GM18507 (cell line): ENCODE measurements at places on chromosomes 6 and 20.

DNA sequence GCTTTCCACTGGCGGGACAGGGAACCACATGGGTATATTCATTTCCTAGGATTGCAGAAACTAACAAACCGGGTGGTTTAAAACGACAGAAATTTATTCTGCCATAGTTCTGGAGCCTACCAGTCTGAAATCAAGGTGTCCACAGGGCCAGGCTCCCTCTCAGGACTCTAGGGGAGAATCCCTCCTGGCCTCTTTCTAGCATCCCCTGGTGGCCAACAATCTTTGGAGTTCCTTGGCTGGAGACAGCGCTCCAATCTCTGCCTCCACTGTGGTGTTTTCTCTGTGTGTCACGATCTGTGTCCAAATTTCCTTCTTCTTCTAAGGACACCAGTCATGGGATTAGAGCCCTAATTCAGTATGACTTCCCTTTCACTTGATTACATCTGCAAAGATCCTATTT is 95.0 kb downstream of the SCML4 start:
- DNase-seq: no peak

- DNase-seq: no peak
These were observed 194.0 kb downstream of the EYA4 start for GRCh38 chr6:133435065-133435728.

- DNase-seq: no peak
These were observed 9.0 kb upstream of the SLC2A12 start for GRCh38 chr6:134061440-134061839.

GRCh38 chr6:31898383-31899011 is 999 bp upstream of the EHMT2 start:
- no peak for DNase-seq

DNA sequence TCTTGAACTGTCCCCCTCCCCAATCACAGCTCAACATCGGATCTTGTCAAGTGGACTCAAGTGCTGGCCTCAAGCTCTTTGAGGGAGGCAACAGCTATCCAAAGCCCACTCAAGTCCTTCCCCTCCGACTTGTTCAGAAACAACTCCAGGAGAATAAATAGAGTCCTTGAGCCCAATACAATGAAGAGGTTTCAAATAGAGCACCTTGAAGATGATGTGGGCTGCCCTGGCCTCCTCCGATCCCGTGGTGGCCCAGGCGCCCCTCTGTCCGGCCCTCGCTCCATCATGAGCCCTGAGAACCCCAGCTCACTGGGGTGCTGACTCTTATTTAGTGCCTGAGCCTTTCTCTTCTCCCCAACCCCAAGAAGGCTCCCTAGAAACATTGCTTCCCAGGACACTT is 164.3 kb upstream of the PMEPA1 start:
- no peak for DNase-seq

DNA sequence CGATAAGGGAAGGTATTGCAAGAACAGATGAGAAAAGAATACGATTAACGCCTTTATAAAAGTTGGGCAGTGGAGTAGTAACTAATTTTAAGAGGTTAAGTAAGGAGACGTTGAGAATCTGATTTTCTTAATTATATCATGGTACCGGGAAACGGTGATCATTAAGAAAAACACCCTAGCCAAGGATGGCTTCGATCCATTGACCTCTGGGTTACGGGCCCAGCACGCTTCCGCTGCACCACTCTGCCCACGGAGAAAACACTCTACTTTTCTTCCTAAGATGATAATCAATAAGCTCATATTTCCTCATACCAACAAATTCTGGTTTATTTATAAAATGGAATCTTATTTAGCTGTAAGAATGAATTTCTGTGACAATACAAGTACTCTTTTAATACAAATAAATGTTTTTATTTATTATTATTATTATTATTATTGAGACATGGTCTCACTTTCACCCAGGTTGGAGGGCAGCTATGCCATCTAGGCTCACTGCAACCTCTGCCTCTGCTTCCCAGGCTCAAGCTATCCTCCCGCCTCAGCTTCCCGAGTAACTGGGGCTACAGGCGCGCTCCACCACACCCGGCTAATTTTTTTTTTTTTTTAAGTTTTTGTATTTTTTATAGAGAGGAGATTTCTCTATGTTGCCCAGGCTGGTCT is 8.3 kb downstream of the POM121L2 start:
- no peak for DNase-seq

DNA sequence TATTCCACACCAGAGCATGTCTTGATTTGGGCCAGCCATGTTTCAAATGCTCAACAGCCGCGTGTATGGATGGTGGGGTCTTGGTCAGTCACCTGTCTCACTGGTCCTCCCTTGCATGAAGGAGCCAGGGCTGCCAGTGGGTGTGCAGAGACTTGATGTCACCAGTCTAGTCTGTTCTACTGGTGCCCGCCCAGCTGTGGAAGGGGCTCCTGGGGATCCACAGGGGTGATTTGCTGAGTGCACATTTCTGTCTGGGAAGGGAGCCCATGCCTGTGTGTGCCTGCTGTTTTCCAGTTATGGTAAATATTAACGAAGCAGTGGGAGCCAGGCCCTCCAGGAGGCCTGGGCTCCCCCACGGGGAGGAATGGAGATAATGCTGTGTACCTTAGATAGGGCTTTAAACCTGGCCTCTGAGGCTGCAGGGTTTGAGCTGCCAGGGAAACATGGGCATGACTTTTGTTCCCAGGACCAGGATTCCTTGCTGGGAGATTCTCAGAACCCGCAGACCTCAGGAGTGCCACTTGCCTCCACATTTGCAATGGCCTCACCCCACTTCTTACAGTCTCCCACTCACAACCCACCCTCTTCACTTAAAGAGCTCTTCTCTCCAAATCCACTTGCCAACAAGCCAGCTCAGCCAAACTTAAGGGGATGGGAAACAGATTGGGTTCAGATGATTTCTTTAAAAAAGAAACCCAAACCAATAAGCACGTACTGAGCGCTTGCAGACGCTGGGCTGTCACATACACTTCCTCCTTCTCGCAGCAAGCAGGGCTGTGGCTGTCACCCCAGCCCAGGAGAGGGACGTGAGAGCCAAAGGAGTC is 54.1 kb downstream of the VEGFA start:
- DNase-seq: no peak

- no peak for DNase-seq
These were observed 6.3 kb upstream of the HINT3 start for GRCh38 chr6:125950293-125950692.

DNA sequence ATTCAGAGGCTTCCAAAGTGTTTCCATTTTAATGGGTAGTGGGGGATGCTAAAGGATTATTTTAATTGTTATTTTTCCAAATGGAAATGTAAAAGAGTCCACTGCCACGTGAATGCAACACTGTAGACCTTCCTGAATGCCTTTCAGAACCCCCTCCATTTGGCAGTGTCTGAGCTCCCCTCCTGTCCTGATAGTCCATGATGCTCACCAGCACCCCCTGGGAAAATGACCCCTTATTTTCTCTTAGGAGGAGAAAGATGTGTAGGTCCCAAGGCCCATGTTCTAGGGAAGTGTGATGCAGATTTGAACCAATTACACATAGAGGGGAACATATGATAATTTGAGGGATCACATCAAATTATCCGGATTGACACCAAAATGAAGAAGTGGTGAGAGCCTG is 46.8 kb upstream of the SH3BGRL2 start:
- no peak for DNase-seq

DNA sequence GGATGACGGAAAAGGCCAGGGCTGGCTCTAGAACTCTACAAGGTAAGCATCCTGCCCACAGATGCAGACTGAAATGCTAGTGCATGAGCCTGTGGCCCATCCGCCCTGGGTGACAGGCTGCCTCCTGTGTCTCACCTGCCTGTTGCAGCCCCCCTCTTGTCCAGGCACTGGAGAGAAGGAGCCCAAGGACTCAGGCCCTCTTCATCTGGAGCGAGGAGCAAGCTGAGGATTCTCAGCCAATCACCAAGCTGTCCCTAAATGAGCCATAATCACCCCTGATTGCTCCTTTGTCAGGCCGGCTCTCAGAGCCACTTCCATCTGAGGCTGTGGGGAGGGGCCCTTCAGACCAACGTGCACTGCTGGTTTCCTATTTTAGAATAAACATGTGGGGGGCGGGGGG is 10.0 kb upstream of the SLC32A1 start:
- DNase-seq: no peak

DNA sequence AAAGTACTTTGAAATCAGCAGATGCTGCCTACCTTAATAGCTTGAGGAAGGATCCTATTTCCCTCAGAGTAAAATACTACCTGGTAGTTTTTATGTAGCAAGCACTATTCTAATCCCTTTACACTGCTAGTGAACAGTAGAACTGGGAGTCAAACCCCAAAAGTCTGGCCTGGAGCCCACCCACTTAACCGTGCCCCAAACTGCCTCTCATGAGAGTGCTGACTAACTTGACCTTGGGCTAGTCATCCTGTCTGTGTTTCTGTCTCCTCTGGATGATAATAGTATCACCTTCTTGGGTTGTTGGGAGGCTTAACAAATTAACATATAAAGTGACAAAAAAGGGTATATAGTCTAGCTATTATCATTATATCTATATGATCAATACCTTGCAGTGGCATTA is 140.5 kb downstream of the RCAN2 start:
- no peak for DNase-seq

- DNase-seq: no peak
These were observed 106.7 kb upstream of the PLEKHG1 start for GRCh38 chr6:150492941-150493340.

DNA sequence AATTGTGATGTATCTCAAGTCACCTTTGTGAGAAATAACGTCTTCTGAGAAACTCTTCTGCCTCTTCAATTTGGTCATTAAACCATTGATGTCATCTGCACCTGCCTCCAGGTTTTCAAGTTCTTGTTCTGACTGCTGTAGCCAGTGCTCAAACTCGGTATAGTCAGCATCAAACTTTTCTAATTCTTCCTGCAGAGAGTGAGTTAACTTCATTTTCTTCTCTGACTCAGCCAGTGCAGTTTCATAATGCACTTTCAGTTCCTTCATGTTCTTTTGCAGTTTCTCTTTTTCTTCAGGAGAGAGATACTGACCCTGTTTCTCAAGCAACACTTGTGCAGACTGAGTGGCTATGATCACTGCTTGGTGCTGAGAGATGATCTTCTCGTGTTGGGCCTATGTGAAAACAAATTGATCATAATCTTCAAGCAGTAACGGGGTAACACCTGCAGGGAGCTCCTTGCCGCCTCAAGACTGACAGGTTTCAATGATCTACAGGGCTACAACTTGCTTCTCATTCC is 48.8 kb downstream of the DST start:
- peak; percentile 46 for DNase-seq

DNA sequence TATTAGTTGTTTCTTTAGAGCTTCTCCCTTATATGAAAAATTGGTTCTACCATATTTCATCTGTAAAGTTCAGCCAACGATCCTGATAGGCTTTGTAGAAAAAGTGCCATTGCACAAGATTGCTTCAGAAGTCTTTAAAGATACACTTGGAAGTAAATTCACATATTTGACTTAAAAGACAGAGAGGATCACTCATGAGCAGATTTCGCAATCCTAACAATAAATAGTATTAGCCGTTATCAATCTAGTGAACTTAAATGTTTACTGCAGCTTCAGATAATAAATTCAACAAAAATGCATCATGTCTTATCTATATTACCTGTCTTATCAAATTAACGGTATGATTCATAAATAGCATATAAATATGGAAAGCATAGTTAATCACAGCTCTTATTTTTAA is 8.7 kb upstream of the SLC17A4 start:
- DNase-seq: no peak

GRCh38 chr6:81480139-81480538 is 272.3 kb downstream of the TENT5A start:
- DNase-seq: no peak

DNA sequence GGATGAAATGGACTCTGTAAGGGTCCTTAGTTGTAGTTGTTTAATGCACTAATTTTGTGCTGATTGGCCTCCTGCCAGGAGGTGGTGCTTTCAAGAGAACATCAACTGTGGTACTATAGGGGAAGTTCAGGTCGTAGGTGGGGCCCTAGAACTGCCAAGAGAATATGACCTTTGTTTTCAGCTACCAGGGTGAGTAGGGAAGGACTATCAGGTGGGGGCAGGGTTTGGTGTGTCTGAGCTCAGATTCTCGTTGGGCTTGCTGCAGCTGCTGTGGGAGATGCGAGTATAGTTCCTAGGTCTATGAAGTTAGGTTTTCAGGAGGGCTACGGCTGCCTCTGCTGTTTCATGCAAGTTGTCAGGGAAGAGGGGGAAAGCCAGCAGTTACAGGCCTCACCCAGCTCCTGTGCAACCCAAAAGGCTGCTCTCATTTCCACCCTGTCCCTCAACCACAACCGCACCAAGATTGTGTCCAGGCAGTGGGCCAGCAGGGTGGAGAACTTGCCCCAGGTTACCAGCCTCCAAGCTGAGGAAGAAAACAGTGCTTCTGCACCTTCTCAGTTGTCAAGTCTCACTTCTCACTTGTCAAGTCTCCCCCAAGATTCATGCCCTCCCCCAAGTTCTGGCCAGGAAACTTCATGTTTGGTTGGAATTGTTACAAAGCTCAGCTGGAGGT is 626.5 kb upstream of the MAP3K7 start:
- no peak for DNase-seq

- no peak for DNase-seq
These were observed 66.8 kb upstream of the CCN2 start for GRCh38 chr6:132017942-132018341.

GRCh38 chr20:36066777-36067176 is 87.8 kb upstream of the EPB41L1 start:
- DNase-seq: no peak

DNA sequence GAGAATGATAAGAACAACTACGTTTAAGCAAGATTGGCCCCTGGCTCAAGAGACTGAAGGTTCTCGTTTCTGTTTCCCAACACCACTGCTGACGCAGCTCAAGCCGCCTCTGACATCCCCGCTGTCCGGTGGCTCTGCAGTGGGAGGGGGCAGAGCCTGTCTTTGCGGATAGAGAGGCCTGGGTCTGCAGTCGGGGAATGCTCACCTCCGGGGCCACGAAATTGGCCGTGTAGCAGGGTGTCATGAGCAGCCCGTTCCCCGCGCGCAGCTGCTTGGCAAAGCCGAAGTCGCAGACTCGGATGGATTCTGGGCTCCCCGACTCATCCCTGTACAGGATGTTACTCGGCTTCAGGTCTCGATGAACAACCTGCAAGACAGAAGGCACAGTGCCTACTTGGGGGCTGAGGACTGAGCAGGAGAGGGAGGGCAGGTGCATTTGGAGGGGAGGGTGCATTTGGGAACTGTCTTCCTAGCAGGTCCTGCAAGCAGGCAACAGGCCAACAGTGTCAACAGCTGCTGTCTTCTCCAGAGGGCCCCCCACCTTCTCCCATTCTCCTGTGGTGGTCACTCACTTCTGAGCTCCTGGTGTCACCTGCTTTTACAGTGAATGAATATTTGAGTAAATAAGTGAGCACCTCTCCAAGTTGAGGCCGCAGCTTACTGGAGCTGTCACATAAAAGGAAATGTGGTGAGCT is 40.5 kb upstream of the MPC1 start:
- DNase-seq: no peak

DNA sequence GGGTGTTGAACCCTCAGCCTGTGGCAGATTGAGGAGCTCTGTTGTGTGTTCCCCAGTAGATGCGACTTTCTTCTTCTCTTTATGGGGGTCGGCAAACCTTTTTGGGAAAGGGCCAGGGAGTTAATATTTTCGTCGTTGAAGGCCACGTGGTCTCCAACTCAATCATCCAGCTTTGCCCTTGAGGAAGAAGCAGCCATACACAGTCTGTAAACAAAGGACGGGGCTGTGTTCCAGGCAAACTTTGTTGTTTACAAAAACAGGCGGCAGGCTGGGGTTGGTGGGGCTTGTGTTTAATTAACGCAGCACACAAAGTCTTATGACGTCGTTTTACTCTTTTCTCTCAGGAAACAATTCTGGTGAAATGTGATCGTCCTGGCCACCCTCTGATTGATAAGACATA is 20.2 kb downstream of the KIF25 start:
- DNase-seq: no peak

GRCh38 chr20:34705397-34706301 is 1.5 kb downstream of the TP53INP2 start:
- DNase-seq: no peak

- no peak for DNase-seq
These were observed 490 bp downstream of the JAG1 start for GRCh38 chr20:10673176-10673841.
